ENCODE measurements at places on chromosomes 1 and 21. TPM values are rescaled to one million over a fixed set of nuclear protein-coding genes. Genes with fewer than 3 reads are reported as not detected.
A peak's percentile ranks its signal among the peaks of the same experiment; 100 is the strongest.

DNA sequence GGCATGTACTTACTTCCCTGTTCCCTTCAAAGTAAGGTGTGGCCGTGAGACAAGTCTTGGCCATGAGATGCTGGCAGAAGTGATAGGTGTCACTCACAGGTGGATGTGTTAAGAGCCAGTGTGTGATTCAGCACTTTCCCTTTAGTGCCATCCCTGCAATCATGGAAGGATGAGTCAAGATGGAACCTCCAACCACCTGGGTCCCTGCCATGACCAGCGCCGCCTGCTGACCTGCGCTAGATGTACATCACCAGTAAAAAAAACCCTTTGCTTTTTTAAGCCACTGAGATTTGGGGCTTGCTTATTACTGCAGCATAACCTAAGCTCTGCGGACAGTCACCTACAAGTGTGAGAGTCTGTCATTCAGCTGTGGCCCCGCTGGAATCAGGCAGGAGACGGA lies 71.7 kb downstream of the TOMM20 start:
- no peaks in the 10 kb centered on the region for H3K36me3 ChIP-seq
- DNase-seq, result no peak
- no peak overlapping the region for H3K4me3 ChIP-seq
- no peaks in the 10 kb centered on the region for H3K27me3 ChIP-seq
- peaks cover 11% of the 10 kb centered on the region for H3K4me1 ChIP-seq
- H3K27ac ChIP-seq, result peak overlapping the region; percentile 62

DNA sequence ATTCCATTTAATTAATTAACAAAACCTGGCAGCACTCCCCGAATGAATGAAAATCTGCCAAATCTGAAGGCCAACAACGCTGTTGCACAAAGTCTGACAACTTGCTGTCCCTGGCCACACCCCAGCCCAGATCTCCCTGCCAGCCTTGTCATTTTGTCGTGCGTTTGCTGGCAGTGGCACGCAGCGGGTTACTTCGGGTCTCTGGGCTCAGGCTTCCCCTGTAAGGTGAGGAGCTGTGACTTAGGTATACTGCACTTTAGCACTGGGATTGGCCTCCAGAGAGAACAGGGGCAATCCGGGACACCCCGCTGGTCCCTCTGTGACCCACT lies 34.3 kb upstream of the SIM2 start:
- H3K27me3 ChIP-seq, result no peaks in the 10 kb centered on the region
- H3K4me3 ChIP-seq, result no peak overlapping the region
- H3K36me3 ChIP-seq, result no peaks in the 10 kb centered on the region
- H3K27ac ChIP-seq, result no peak overlapping the region
- DNase-seq, result no peak

DNA sequence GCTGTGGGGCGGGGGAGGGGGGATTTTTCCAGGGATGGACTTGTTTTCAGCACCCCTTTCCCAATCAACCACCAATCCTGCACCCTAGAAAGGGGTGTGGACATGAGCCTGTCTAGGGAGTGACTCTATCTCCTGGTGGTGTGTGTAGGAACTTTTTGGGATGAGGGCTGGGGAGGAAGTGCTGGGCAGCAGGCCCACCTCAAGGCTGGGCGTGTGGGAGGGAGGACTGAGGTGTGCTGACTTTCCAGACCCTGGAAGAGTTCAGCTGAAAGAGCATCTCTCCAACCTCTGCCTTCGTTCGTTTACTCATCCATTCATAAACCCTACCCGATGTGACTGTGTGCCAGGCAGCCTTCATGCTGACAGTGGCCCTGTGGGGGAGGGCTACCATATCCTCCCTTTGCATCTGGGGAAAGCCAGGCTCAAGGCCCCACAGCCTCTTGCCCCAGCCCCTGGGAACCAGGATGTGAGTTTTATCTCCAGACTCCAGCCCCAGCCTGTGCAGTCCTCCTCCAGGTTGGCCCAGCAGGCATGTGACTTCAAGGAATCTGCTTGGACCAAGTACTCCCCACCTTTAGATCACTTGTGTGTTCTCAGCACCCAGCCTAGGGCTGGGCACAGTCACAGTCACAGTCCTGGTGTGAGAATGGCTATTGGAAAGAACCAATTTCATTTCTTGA lies 6.7 kb downstream of the KNCN start:
- DNase-seq, result no peak
- H3K27me3 ChIP-seq, result peaks cover 9% of the 10 kb centered on the region
- no peak overlapping the region for H3K27ac ChIP-seq
- H3K36me3 ChIP-seq, result no peaks in the 10 kb centered on the region
- H3K4me1 ChIP-seq, result no peaks in the 10 kb centered on the region

DNA sequence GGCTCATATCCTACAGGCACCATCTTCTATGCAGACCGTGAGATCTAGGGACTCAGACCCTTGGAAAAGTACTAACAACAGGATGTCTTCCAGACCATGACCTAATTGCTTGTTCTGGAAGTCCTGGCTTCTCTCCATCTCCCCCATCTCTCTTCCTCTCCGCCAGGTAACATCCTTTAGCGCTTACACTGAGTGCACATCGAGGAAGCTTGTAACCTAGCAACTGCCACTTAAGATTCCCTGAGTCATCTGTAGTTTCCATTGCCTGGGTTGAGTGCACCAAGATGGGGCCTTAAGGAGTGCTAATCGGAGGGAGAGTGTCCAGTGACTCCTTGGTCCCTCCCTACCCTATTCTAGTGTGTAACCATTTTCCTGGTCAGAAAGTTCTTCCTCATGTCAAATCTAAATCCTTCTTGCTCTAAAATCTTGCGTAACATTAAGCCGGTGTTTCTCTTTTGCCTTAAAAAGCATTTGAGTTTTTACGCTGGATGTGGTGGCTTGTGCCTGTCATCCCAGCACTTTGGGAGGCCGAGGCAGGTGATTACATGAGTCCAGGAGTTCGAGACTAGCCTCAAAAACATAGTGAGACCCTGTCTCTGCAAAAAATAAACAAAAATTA lies 9.7 kb downstream of the KLHDC8A start:
- H3K27ac ChIP-seq, result no peak overlapping the region
- no peaks in the 10 kb centered on the region for H3K36me3 ChIP-seq
- no peak overlapping the region for H3K4me3 ChIP-seq

GJB4 gene
- 1.7 TPM for total RNA-seq

DNA sequence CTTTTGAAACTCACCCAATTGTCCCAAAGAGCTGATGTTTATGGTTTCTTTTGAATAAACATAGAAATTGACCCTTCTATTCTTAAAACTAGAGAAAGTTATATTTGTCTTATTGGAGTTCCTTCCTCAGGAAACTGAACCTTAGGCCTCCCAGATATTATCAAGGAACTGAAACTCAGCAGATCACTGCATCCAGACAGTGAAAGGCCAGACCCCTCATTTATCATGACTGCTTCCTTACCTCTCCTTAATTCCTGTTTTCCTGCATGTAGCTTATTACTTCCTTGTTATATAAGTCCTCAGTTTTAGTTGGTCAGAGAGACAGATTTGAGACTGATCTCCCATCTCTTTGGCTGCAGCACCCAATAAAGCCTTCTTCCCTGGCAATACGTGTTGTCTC lies 27.5 kb downstream of the SLC22A15 start:
- H3K36me3 ChIP-seq, result no peaks in the 10 kb centered on the region
- peaks cover 28% of the 10 kb centered on the region for H3K4me1 ChIP-seq
- H3K27me3 ChIP-seq, result no peaks in the 10 kb centered on the region
- H3K4me3 ChIP-seq, result no peak overlapping the region

DNA sequence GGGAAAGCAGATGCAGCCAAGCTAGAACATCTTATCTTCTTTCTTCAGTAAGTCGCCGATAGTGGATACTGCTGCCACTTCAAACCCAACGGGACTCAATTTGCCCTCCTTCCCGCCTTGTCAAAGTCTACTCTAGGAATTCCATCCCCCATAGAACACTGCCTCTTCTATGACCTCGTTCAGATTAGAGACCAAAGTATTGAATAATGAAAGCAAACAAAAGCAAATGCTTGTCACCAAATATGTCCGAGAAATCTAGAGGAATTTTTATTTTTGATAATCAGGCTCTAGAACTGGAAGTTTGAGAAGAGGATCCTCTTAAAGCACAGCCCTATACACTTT lies 853 bp upstream of the RRAGC start:
- peaks cover 48% of the 10 kb centered on the region for H3K36me3 ChIP-seq
- peaks cover 19% of the 10 kb centered on the region for H3K4me1 ChIP-seq
- DNase-seq, result no peak
- H3K27ac ChIP-seq, result peak overlapping the region; percentile 98
- H3K27me3 ChIP-seq, result no peaks in the 10 kb centered on the region

DNA sequence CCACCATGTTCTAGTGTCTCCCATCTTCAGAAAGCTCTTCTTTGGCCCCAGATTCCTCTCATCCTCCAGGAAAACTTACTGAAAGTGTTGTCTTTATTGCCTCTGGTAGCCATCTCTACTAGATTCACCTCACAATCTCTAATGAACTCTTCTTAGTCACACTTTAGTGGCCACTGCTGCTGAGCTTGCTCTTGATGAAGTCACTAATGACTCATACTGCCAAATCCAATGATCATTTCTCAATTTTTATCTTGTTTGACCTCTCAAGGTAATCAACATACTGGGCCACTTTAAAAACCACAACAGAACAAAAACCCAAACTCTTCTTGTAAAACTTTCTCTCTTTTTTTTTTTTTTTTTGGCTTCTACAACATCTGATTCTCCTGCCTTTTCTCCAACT lies 196.4 kb downstream of the LHX8 start:
- no peaks in the 10 kb centered on the region for H3K27me3 ChIP-seq
- H3K27ac ChIP-seq, result no peak overlapping the region
- no peaks in the 10 kb centered on the region for H3K36me3 ChIP-seq

- no peak overlapping the region for H3K4me3 ChIP-seq
- no peaks in the 10 kb centered on the region for H3K4me1 ChIP-seq
- no peak for DNase-seq
- H3K36me3 ChIP-seq, result no peaks in the 10 kb centered on the region
- no peak overlapping the region for H3K27ac ChIP-seq
Measured at GRCh38 chr1:180343921-180344769, 114.1 kb downstream of the LHX4 start.

DNA sequence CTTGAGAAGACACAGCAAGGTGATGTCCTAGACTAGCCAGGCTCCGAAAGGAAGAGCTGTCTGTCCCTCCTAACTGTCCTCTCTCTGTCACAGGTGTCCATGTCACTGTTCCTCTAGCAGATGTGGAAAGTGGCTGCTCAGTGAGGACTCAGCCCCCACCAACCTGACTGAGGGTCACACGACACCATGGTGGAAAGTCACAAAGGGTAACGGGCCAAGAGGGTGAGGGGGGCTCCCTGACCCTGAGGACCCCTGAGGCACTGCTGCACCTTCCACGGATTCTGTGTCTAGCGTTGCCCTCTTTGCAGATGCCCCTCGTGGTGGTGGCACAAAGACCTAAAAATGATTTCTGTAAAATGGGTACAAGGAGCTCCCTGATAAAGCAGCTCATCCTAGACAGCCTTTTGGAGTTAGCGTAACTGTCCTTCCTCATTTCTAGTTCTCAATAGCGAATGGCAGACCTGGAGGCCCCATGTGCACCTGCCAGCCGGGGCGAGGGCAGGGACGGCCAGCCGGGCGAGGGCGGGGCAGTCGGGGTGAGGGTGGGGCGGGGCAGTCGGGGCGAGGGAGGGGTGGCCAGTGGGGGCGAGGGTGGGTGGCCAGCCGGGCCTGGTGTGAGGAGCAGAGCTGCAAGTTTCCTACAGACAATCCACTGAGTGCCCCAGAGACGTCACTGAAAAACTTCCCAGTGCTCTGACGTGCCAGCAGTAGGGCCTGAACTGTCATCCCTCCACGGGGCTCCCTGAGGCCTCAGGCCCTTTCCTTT lies 23.4 kb downstream of the POFUT2 start:
- H3K36me3 ChIP-seq, result peaks cover 21% of the 10 kb centered on the region
- H3K4me1 ChIP-seq, result no peaks in the 10 kb centered on the region
- H3K27me3 ChIP-seq, result peaks cover 3% of the 10 kb centered on the region
- no peak overlapping the region for H3K4me3 ChIP-seq
- no peak for DNase-seq

DNA sequence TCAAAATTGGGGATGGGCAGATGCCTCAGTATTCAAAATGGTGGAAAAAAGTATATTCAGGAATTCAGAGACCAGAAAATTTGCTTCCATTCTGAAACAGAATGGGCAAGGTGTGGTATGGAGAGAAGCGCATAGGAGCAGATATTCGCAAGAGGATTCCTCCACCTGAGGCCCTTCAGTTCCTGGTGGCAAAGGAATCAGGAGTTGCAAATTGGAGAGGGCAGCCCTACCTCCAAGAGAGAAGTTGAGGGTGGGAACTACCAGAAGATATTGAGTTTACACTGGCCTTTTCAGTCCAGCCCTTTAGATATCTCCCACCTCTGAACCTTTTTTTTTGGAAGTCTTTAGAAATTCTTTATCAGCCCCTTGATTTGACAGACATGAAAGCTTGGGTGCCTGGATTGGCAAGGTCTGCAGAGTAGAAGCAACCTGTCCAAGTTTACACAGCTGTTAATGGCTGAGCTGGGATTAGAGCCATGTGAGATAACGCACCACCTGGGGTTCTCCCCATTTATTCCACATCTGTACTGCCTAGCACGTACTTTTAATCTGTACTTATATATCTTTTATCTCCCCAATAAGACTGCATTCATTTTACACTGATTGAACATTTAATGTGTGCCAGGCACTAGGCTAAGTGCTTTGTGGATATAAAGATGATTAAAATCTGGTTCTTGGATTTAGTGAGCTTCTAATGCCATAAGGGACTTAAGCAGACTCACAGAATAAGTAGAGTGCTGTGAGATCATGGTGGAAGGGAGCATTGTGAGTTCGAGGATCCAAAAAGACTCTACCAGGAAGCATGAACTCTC lies 99.5 kb downstream of the NGF start:
- no peaks in the 10 kb centered on the region for H3K27me3 ChIP-seq
- no peak overlapping the region for H3K4me3 ChIP-seq
- no peak for DNase-seq
- no peaks in the 10 kb centered on the region for H3K36me3 ChIP-seq
- H3K4me1 ChIP-seq, result peaks cover 13% of the 10 kb centered on the region

- H3K36me3 ChIP-seq, result no peaks in the 10 kb centered on the region
- no peak overlapping the region for H3K27ac ChIP-seq
- H3K4me3 ChIP-seq, result no peak overlapping the region
Measured at GRCh38 chr1:25758466-25759070, 41.4 kb upstream of the SELENON start.
